ENCODE measurements at places on chromosomes 1 and 21.

DNA sequence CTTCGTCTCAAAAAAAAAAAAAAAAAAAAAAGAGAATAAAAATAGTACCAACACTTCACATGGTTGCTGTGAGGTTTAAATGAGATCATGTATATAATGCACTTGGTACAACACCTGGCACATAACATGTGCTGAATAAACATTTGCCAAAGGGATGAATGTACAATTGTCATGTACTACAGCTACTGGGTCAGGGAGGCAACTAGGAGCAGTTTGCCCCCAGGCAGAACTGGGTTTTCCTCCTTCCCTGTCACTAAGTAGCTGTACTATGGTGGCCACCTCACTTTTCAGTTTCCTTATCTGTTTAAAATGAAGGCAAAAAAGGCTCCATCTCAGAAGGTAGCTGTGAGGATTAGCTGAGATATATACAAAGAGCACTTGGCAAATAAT lies 11.5 kb downstream of the AK2 start:
- no peak for DNase-seq

DNA sequence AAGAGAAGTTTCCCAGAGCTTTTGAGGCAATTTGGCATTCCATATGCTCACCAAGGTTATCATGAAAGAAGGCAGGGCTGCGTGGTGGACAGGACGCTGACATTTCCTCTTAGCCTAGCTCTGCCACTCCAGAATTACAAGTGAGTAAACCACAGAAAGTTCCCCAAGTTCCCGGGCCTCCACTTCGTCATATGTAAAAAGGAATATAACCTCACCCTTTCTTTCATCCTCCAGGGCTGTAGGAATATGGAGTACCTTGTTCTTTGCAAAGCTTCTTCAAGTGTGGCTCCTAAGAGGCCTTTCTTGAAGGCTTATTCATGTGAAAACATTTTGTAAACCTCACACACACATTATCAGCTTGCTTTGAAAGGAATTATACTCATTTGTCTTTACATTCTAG lies 210.2 kb downstream of the GREM2 start:
- no peak for DNase-seq

DNA sequence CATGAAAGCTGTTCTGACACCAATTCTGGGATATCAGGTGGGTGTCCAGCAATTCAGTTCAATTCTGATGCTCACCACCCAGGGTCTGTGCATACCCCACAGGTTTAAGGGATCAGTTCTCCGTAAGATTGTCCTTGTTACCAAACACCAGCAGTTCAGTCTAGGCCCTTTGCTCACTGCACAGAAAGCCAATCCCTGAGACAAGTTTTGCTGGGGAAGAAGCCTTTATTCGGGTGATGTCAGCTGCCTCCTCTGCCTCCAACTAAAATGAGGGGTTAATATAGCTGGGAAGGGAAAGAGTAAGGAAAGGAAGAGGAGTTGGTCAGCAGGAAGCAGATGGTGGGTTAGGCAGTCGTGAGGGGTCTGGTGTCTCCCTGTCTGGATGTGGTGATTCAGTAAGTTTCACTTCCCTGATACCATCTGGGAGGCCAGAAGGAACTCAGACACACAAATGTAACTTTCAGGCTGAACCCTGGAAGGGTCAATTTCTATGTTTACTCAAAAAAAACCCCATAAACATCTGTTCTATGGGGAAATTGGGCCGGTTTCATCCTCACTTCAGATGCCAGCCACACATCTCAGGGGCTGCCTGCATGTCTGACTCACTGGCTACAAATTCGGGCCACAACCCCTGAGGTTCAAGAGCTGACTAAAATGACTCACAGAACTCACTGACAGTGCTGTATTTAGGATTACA lies 83.3 kb upstream of the PGBD5 start:
- DNase-seq: no peak

DNA sequence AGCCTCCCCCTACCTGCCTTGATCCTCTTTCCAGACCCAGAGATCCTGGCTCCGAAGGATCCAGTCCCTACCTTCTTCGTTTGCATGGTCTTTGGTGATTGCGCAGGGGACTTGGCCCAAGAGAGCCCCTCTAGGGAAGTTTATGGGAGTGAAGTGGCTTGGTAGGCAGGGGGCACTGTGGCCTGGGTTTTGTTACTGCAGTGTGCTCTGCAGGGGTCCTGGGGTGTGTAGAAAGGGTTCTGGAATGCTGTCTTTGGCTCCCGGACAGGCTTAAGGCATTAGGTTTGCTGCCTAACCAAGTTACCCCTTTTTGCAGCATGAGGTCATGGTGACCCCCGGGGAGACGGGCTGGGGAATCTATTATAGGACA lies 3.8 kb downstream of the ATP8B2 start:
- DNase-seq: no peak

- DNase-seq: no peak
These were observed 501.3 kb downstream of the NUF2 start for GRCh38 chr1:163823017-163823416.

- DNase-seq: no peak
These were observed 48.5 kb downstream of the OPRD1 start for GRCh38 chr1:28860332-28861073.

- DNase-seq: no peak
These were observed 457.2 kb upstream of the ADAMTS5 start for GRCh38 chr21:27423906-27424595.

- no peak for DNase-seq
These were observed 160.2 kb downstream of the DHRS3 start for GRCh38 chr1:12457771-12458170.

GRCh38 chr1:91427741-91428140 lies 23.1 kb upstream of the HFM1 start:
- DNase-seq: no peak

- DNase-seq: no peak
These were observed 102.7 kb downstream of the ZNF281 start for GRCh38 chr1:200306944-200307754.

GRCh38 chr1:160855181-160855981 lies 7.3 kb downstream of the CD244 start:
- DNase-seq: no peak

- DNase-seq: no peak
These were observed 92.9 kb downstream of the RYR2 start for GRCh38 chr1:237134929-237135328.
